ENCODE measurements at places on chromosomes 7 and 10. TPM values are rescaled to one million over a fixed set of nuclear protein-coding genes. Genes with fewer than 3 reads are reported as not detected.

Gene ELOVL3
- not detected for total RNA-seq

Gene MCM10
- 0.62 TPM for total RNA-seq

DNA sequence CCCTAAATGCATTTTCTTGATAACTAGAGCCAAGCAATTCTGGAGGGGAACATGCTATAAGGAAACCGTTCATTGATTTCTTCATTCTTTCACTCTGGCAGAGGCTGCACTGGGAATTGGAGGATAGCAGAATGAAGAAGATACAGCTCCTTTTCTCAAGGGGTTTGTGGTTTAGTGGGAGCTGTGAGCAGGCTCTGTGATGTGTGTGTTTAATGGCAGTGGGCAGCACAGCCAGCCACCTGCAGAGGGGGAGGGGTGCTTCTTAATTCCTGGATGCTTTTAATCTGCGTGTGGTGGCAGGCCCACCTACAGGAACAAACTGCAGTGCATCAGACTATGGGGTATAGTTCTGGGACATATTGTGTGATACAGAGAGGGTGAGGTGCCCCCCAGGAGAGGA lies 31.9 kb downstream of the RPS24 start:
- DNase-seq = no peak

GRCh38 chr10:16016688-16017087 lies 156.4 kb upstream of the MINDY3 start:
- DNase-seq = no peak

DNA sequence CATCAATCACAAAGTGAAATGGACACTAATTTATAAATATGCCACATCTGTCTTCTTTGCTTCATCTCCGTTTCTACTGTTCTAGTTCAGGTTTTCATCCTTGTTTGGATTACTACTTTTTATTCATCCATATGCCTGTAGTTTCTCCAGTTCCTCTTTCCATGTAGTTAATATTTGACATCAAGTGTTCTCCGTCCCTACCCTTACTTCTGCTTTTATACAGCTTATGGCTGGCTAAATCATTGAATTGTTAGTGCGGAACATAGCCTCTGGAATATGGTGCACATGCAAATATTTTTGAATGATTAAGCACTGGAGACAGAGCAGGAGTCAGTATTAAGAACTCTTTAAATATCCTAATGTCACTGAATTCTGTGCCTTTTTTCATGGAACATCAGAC lies 230.0 kb upstream of the PPP1R3A start:
- no peak for DNase-seq

DNA sequence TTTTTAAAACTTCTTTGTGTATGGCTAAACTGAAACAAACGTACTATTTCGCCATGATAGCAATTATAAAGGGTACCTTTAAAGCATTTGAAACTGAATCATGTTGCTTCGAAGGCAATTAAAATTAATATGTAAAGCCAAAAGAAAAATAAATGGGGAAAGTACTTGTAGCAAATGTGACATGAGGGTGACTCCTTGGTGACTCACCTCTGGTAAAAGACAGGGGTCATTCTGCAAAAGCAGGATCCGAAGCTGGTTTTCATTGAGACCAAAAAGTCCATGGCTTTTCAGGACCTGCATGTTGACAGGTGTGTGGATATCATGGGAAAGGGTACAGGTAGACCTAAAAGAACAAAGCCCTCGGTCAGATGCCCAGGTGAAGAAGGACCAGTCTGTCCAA lies 1.5 kb downstream of the ZC3HAV1L start:
- no peak for DNase-seq

DNA sequence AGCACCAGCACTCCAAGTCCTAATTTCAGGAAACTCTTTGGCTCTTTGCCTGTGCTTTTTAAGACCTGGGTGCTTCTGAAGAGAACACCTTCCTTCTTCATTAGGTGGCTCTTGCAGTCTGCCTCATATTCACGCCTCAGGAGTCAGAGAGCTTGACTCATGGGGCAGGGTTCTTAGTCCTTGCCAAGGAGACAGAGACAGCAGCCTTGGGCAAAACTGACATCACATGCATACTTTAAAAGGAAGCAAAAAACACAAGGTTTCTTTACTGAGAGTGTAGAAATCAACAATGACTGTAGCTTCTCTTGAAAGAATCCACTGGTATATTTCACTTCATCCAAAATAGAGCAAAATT lies 780.6 kb downstream of the INHBA start:
- DNase-seq = no peak

DNA sequence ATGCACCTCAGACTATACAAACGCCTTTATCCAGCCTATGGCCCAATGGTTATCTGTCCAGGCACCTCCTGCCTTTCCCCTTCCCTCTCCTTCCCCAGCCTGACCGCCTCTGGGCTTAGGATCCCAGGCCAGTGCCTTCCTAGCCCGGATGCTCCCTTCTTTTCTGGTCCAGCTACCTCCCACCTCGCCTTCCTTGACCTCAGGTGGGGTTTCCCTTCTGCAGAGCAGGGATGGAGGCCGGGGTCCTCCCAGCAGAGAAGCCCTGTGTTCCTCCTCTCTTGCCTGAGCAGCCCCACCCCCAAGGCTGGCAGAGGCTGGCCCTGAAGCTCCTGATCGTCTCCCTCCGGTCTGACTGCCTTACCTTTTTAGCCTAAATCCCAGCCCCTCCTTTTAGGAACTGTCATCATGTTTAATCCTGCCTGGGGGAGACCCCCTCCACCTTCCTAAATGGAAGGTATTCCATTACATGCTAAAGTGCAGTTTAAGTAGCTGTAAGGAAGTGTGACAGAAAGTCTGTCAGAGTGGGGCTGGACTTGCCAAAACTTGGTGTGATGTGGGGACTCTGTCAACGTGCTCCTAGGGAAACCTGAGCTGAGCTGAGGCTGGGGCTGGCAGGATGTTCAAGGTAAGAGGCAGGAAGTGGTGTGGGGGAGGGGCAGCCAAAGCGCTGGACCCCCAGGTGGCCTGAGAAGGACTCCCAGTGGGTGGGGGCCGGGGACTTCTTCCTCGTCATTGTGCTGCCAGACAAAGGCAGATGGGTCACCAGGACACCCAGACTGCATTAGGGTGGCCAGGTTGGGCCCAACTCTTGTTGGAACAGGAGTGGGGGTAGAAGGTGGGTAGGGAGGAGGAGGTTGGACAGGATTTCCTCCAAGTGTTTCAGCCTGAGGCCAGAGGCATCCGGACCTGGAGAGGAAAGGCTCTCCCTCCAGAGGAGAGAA lies 39.5 kb downstream of the LBX1 start:
- no peak for DNase-seq

DNA sequence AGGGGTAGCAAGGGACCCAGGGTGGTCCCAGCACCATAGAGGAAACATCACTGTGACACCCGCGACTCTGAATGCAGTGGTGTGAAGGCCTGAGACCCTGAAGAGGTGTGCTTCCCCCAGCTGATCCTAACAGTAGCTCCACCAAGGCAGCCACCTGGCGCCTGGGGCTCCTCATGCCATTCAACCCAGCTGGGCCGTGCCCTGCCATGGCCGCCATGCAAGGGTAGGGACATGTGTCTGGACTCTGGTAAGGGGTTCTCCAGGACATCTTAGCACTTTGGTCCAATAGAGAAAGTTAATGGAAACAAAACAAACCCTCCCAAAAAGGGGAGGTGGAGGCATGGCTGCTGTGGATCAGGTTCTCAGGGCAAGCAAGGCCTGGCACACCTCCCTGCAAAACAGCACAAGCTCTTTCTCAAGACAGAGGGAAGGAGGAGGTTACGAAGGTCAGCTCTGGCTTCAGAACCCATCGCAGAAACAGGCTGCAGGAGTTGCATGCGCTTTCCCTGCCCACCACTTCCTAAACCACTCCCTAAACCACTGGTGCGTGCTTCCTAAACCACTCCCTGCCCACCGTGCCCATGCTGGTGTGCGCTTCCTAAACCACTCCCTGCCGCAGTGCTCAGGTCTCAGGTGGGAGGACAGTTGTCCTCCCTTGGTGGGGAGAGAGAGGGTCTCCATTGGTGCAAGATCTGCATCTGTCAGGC lies 108.7 kb downstream of the LARP4B start:
- DNase-seq = no peak

All from Right ventricle myocardium inferior (tissue), 1 donor.